ENCODE measurements at places on chromosomes 1 and 21. TPM values are rescaled to one million over a fixed set of nuclear protein-coding genes. Genes with fewer than 3 reads are reported as not detected.

Gene CD1E
- polyA plus RNA-seq = not detected

Gene CAPN2
- 135 TPM for polyA plus RNA-seq

DNA sequence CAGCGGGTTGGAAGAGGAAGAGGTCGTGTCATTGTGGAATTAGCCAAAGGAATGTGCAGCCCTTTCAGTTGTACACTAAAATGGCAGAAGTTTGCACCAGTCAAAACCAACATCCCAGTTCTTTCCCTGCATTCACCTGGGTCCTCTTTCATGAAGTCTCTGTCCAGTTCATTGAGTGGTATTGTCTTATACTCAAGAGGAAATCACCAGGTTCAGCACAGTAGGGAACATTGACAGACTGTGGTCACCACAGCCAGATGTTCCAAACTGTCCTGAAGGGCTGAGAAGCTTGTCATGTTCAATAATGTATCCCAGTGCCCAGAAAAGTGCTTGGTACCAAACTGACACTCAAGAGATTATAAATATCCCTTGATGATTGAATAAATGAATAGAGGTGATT lies 131.6 kb downstream of the GLUL start:
- no peaks in the 10 kb centered on the region for H3K27me3 ChIP-seq
- H3K36me3 ChIP-seq = no peaks in the 10 kb centered on the region
- H3K4me3 ChIP-seq = no peak overlapping the region
- no peak overlapping the region for H3K27ac ChIP-seq
- H3K4me1 ChIP-seq = no peaks in the 10 kb centered on the region

DNA sequence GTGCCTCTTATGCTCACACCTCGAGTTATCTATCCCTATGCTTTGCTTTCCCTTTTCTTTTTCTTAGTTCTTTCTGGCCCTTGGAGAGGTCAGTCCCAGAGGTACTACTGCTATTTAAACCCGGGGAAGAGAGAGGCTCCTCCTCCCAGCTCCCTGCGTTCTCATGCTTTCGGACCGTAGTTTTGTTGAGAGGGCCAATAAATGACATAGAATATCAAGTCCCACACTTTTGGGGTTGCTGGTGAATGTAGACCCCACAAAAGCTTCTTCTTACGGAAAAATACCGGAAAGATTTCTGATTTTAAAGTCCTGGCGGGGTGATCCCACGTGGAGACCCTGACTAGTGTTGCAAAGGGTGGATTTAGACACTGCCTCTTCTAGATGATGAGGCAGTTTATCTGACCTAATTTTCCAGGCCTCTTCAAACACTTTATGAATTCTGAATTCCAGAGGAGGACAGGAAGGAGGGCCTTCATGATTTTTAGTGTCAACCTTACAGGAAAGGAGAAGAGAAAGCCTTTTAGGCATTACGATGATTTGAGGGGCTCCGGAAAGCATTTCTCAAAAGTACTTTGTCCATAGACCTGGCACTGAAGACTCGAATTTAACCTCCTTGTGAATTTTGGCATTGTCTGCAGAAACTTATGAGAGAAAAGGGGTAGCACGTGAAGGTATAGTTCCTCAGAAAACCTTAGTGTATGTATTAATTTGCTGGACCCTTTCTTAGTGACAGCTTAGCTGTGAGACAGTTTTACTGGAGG lies 694 bp downstream of the TMEM167B start:
- H3K4me1 ChIP-seq = peaks cover 58% of the 10 kb centered on the region
- peak overlapping the region; percentile 73 for H3K4me3 ChIP-seq
- H3K27ac ChIP-seq = peak overlapping the region; percentile 96

GRCh38 chr1:85229574-85230097 lies 28.8 kb upstream of the SYDE2 start:
- DNase-seq = no peak
- peaks cover 3% of the 10 kb centered on the region for H3K4me1 ChIP-seq
- H3K4me3 ChIP-seq = no peak overlapping the region

GRCh38 chr1:201539561-201540431 lies 869 bp downstream of the NAV1 start:
- no peaks in the 10 kb centered on the region for H3K36me3 ChIP-seq
- H3K4me3 ChIP-seq = peak overlapping the region; percentile 71
- H3K4me1 ChIP-seq = peaks cover 87% of the 10 kb centered on the region
- H3K27me3 ChIP-seq = no peaks in the 10 kb centered on the region

DNA sequence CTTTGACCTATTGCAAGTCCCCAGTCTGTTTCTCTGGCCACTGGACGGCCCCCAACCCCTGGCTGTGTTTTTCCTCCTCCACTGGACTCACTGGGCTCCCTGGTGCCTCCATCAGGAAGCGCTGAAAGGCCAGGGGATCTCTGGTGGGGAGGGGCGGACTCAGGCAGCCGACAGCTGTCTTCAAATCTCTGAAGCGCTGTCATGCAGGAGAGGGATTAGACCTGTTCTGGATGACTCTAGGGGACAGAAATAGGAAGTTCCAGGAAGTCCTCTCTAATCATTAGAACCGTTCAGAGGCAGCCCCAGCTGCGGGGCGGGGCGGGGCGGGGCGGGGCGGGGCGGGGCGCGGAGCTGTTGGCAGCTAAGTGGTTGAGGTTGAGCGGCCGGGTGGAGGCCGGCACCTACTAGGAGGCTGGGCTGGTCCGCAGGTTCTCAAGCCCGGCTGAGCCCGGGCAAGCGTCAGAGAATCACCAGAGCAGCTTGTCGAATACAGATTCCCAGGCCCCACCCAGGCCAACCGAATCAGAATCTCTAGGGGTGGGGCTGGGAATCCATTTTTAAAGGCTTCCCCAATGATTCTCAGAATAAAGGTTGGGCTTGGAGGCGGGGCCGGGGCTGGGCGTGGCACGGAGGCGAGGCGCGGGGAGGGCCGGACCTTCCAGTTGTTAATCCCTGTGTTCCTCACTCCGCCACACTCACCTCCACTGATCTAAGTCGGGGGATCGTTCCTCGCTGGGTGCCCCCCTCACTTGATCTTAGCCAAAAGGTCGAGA lies 11.4 kb upstream of the PHLDA3 start:
- DNase-seq = peak; percentile 92
- H3K27ac ChIP-seq = peak overlapping the region; percentile 92
- H3K4me1 ChIP-seq = peaks cover 33% of the 10 kb centered on the region
- peak overlapping the region; percentile 27 for H3K4me3 ChIP-seq
- H3K36me3 ChIP-seq = peaks cover 20% of the 10 kb centered on the region

- no peaks in the 10 kb centered on the region for H3K36me3 ChIP-seq
- peak; percentile 52 for DNase-seq
- no peaks in the 10 kb centered on the region for H3K27me3 ChIP-seq
- no peaks in the 10 kb centered on the region for H3K4me1 ChIP-seq
- H3K27ac ChIP-seq = no peak overlapping the region
Measured at GRCh38 chr1:179824265-179824664, 53.3 kb downstream of the TOR1AIP2 start.
